Fibroblast of skin of abdomen (primary cell): ENCODE measurements at places on chromosomes 1 and 21.

DNA sequence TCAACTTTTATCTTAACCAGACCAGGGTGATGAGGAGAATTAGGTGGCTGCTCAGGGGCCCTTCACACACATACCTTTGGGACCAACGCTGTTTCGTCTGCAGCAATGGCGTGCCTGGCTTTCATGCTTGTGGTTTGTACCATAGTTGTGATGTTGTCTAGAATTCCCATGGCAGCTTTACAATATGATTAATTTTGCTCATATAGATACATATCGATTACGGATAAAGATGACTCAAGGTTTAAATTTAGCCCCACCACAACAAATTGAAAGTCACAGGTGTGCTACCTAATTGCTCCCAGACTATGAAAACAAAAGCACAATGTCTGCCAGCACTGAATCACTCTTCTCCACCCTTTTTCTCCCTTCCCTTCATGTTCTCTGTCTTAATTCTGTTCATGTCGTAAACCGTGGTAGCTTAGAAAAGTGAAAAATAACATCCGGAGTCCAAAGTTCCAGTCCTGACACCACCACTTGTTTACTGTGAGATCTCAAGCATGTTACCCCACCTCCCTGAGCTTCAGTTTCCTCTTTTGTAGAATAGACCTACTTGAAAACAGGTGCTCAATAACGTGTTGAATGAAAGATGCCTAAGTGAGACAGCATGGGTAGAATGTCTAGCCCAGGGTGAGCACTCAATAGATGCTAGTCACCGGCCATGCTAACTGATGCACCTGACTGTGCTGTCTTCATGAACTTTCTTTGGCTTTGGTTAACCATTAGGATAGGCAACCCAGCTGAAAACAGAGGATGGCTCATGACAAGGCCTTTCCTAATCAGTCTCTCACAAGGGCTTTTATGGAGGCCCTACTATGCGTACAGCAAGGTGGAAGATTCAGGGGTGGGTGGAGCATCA, 22.1 kb upstream of the JUN start:
- DNase-seq: no peak

GRCh38 chr1:229024528-229025130, 246.3 kb upstream of the RAB4A start:
- DNase-seq: peak; percentile 90

- no peak for DNase-seq
Observed at GRCh38 chr1:184219883-184220282, 166.9 kb upstream of the C1orf21 start.

DNA sequence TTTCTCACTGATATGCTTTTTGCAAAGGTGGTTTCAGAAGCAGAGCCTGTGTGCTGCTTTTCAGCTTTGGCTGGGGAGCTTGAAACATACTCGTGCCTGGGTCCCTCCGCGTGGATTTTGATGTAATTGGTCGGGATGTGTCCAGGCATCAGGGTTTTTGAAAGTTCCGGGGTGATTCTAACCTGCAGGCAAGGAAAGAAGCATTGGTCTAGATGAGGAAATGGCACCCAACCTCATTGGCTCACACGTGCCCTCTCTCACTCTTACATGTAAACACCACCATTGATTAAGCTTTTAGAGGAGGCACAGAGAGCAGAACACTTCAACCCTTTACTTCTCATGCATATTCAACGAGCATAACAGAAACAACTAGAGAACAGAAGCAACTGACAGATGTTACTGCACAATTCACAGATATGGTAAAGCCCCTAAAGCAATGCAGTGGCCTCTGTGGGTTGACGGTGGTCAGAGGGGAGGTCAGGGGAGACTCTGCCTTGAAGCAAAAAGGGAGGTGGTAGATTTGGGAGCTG, 112.1 kb downstream of the TLR5 start:
- DNase-seq: no peak

GRCh38 chr1:167923324-167924056, 9.6 kb upstream of the ADCY10 start:
- no peak for DNase-seq

DNA sequence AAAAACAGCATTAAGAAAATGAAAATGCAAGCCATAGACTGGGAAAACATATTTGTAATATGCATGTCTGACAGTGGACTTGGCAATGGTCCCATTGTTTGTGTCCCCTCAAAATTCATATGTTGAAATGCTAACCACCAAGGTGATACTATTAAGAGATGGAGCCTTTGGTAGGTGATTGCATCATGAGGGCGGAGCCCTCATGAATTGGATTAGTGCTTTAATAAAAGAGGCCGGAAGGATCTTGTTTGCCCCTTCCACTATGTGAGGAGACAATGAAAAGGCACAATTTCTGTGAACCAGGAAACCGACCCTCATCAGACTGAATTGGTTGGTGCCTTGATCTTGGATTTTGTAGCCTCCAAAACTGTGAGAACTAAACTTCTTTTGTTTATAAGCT, 232.3 kb downstream of the GPR52 start:
- no peak for DNase-seq

GRCh38 chr21:33238565-33239255, 9.0 kb downstream of the IFNAR2 start:
- DNase-seq: no peak

- no peak for DNase-seq
Observed at GRCh38 chr1:174322202-174322862, 125.4 kb upstream of the GPR52 start.

DNA sequence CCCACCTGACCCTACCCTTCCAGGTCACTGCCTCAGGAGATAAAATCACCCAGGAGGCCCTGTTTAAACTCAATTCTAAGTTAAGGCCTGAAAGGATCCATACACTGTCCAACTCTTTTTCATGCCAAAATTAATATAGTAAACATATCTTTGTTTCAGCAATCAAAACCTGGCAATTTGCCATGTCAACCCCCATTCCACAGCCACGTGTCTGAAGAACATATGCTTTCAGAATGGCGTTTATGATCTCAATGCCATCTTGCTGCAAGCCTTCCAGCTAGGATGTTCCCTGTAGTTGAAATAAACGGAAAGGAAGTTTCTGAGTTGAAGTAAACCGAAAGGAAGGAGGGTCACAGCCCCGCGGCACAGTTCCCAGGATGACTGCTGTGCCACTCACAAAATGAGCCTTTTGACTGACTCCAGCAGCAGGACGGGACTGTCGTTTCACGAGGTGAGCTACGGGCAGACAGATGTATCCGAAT, 472.0 kb downstream of the SMYD3 start:
- peak; percentile 31 for DNase-seq

DNA sequence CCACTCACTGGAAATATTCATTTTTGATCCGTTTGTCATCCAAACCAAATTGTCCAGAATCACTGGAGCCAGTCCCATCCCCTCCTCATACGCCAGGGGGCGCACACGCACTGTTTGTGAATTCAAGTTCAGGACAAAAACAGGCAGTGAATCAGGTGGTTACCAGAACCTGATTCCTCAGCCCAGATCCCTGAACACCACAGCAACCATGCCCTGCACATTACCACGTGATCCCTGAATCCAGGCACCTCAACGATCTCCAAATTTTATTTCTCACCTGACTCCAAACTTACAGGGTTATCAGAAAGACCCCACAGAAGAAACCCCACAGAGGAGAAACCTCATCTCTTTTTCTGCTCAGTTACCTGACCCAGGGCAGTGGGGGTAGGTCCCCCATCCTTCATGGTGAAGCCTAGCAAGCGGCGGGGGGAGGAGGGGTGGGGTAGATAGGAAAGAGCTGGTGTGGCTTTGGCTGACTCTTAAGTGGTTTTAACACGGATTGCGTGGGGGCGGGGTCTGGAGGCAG, 1.4 kb upstream of the PTPRF start:
- DNase-seq: peak; percentile 86

DNA sequence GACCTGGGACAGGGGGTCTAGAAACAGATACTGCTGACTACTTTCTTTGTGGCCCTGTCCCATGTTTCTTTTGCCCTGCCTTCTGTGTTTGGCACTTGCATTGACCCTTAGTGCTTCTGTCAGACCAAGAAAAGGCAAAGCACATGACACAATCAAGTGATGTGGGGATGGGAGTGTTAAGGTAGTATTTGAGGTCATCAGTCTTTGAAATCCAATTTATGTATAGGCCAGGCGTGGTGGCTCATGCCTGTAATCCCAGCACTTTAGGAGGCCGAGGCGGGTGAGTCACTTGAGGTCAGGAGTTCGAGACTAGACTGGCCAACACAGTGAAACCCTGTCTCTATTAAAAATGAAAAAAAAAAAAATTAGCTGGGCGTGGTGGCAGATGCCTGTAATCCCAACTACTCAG, 26.0 kb downstream of the SERBP1 start:
- DNase-seq: peak; percentile 6

DNA sequence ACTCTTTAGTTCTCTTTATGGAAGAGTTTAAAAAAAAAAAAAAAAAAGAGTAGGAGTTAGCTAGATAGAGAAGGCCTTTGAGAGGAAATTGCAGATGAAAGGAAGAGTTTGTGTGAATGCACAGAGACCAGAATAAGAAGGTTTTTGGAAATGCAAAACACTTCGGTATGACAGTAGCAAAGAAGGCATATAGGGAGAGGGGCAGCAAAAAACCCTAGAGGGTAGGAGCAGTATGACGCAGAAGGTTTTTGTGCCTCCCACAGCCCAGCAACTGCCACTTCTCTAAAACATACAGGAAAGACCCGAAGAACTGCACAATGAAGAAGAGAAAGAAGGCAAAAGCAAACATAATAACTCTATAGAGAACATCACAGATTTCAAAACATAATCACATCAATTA, 84.3 kb downstream of the WDR64 start:
- DNase-seq: no peak

DNA sequence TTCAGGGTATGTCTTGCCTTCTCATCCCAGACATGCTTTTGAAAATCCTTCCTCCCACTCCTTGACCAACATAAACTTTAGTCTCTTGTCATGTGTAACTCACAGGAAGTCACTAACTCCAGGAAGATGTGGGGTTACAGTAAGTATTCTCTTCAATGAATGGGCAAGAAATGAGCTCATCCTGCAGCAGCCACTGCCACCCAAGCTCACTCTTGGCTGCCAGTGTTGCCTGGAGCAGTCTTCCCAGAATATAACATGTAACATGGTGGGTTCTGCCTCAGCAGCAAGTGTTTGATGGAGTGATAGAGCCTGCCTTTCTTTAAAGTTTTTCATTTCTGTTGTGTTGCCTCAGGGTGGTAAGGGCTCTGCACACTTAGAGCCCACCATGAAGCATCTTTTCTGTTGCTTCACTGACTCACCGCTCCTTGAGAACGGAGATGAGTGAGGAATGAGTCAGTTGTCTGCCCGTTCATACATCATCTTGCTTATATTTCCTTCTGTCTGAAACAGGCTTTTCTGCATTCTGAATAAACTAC, 187.0 kb downstream of the TPR start:
- DNase-seq: peak; percentile 95

DNA sequence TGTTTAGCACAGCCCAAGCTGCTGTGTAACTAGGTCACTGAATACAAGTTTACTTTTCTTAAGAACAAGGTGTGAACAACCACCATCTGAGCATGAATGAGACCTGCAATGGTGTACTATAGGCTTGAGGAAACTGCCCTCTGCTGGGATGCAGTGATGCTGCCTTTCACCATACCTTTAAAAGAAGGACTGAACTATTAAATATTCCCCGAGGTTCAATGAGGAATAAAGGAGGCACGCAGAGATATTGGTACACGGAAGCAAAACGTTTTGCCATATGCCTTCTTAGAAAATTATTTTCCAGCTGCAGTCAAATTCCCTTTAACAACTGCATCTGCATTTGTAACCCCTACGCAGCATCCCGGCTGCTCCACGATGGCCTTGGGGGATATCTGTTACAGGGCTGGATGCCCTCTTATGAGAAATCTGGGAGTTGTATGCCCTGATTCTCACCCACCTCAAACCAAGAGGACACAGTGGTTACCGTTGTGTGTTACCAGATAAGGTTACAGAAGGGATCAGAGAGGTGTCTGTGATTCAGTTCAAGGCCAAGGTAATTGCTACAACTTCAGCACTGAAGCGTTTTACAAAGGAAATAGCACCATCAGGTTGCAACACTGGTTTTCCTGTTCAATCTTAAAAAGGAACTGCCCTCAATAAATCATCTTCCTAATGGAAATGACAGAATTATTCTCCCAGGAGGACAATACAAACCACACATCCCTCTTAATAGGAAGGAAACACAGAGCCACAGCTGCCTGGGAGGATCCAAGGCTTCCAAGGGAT, 470.5 kb downstream of the LTN1 start:
- DNase-seq: peak; percentile 80

DNA sequence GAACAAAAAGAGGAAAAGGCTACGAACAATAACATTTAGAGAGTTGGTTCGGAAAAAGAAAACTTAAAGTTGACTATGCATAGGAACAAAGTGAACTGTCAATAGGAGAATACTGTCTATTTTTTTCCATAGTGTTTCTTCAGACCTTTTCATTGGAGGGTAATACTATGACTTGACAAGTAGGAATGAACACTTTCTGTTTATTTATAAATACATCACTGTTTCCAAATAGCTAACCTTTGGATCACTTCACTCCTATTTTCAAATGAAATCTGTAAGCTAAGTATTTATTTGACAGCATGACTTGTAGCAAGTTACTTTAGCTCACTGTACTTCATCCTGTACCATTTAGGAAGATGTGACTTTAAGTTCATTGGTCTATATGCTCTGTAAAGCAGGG, 221.3 kb downstream of the COL24A1 start:
- no peak for DNase-seq

- DNase-seq: peak; percentile 93
Observed at GRCh38 chr1:164588516-164589341, 29.7 kb downstream of the PBX1 start.

DNA sequence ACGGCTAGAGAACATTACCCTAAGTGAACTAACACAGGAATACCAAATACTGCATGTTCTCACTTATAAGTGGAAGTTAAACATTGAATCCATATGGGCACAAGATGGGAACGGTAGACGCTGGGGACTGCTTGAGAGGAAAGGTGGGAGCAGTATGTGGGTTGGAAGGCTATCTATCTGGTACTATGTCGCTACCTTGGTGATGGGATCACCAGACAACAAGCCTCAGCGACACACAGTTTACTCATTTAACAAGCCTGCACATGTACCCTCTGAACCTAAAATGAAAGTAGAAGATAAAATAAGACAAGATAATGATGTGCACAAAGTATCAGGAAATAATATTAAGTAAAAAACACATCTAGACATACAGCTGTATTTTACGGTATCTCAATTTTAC, 819 bp downstream of the PYHIN1 start:
- no peak for DNase-seq

DNA sequence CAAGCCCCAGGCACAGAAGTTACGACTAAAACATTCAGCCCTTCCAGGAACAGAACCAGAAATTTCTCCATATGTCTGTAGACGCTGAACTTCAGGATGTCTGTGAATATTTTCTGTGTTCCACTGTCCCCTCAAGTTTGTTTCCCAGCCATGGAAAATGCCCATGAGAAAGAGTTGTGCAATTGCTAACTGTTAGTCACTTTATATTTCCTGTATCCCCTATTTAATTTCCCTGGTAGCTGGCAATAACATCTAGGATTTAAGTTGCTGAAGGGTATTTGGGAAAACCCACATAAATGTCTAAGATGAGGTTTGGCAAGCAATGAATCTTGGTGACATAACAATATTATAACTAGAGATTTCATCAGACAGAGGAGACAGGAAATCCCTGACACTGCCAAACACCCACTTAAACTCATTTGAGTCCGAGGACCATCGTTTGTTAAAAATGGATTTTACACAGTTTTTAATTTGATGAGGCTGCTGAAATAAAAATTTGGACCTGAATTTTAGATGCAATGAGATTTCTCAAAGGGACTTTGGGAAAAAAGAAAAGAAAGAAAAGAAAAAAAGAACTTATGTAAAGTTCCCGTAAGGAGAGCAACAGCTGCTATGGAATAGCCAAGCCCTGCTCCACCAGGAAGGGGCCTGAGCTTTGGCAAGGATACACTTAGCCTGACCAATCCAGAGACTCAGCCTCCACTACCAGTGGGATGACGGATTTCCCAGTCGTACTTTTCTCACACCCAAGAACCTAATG, 21.8 kb upstream of the ERRFI1 start:
- DNase-seq: peak; percentile 94
